ENCODE measurements at places on chromosomes 6 and 20.

GRCh38 chr6:53768636-53769035 lies 26.2 kb upstream of the LRRC1 start:
- DNase-seq: no peak

DNA sequence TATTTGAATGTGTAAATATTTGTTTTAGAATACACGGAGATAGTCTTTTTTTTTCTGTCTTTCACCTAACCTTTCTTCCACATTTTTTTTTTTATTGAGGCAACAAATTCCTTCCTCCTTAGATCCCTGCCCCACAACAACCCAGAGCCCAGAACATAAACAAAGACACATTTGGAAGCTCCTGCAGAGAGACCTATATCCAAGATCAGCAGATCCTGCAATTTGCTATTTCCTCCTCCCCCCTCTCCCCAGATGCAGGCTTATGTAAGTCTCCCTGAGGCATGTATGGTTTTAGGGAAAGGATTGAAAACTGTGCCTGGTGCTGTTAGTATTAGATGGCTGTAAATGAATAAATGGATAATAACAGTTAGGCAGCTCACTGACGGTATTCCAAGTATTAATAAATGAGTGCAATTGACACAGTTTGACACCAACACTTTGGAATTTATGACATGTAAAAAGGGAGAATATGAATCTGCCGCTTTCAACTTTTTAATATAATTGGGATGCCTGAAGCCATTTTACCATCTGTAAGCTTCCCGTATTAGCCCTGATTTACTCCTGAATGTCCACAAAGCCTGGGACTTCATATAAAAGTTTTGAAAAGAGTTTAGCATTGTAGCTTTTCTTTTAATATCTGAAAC lies 608.3 kb upstream of the CITED2 start:
- peak; percentile 58 for DNase-seq

DNA sequence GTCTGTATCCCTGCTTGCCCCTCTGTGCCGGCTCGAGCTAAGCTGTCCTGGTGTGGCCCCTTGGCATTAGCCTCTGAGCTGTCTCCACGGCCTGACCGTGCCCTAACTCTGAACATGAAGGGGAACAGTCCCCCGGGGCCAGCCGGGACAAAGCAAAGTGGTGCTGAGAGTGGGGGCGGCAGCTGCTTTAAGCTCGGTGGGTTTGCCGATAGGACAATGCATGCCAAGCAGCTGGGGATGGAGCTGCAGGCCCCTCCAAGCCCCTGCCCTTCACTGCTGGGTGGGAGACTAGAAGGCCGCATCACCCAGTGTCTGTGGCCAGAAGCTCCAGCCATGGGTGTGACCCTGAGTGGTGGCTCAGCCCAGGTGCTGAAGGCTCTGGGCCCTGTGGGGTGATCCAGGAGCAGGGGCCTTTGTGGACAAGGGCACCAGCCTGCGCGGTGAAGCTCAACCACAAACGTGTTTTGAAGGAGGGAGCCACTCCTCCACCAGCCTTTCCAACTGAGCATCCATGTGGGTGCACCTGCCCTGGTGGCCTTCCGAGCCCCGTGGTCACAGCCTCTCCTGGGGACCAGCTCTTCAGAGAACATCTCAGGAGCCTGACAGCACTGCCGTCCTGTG lies 242.5 kb downstream of the ERMARD start:
- DNase-seq: no peak

DNA sequence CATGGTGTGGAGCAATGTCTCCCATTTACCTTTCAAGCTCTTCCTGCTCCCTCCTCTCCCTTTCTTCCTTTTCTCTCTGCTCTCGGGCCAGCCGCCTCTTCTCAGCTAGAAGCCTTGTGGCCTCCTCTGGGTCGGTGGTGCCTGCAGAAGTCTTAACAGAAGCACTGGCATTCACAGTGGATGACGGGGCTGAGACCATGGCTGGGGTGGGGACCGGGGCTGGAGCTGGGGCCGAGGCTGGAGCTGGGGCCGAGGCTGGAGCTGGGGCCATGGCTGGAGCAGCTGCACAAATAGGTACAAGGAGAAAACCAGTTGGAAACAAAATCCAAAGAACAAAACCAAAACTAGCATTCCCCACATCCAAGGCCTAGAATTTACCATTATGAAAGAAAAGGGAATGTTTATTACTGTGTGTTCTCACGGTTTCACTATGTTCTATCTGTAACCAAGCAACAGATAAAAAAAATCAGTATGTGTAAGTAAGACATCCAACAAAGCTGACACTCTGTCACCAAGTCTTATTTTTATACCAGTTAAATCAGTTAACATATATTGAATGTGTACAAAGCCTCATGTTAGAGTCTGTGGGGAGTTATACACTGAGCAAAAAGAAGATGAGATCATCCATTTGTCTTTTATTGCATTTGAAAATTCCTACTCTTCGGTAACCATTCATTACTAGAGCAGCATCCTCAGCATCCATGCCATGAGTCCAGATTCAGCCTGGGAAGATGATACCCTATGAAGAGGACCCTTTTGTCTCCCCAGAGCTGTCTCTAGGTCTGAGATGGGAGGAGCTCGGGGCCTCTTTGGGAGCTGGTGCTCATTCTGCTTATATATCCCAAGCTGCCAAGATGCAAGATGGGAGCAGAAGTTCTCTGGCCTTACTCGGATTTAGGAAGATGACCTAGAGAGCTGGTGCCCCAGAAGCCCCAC lies 73.0 kb upstream of the BCLAF1 start:
- no peak for DNase-seq

DNA sequence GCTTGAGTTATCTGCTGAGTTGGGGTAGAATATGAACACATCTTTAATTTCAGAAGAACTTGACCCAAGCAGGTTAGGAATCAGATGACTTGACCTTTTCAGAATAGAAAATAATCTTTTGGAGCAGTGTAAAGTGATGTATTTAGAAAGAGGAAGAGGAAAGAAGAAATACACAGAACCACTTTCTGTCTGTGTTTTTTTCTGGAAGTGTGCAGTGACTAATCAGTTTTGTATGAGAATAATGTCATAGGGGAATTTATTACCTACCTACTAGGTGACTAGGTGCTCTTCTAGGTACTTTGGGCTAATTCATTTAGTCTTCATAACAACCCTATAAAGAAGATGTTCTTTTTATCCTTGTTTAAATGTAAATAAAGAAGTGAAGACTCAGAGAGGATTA lies 3.0 kb downstream of the PPP1R14C start:
- DNase-seq: no peak

DNA sequence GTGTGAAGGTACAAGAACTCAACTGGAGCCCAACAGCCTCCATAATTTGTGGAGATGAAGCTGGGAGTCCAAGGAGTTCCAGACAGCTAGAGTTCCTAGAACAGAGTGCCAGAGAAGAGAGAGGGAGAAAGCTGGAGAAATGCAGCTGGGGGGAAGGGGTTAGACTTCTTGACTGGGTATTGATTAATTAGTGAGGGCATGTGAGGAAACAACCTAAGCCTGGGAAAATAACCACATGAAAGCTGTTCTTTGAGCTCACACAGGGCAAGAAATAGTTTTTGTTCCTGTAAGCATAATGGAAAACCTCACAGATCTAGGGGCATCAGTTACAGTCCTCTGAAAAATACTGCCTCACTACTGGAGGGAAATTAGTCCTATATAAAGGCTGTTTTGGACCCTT lies 230.5 kb upstream of the FKBP1C start:
- DNase-seq: no peak

- DNase-seq: no peak
These were observed 31.7 kb upstream of the HCRTR2 start for GRCh38 chr6:55142610-55143009.

DNA sequence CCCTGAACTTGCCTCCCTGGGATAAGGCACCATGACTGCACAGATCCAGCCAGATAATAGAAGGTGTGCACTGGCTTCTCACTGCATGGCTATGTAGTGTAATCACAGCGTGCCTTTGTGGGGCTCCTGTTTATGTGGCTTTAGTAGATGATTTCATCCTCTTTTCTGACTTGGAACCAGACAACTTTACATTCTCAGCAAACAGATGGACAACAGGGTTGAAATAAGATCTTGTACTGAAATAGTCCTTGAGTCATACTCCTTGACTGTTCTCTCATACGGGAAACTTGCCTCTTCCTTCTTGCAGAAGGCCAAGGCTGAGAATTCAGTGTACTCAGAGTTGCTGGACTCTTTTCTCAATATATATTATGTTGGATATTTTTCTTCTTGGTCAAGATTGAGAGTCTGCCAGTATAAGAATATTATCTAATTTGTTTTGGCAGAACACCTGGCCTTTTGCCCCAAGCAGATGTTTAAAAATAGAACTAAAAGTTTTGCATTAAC lies 25.0 kb upstream of the RNF144B start:
- no peak for DNase-seq

- no peak for DNase-seq
These were observed 16.1 kb upstream of the STK38 start for GRCh38 chr6:36563237-36563927.

GRCh38 chr6:82976179-82976578 lies 89.5 kb downstream of the UBE3D start:
- no peak for DNase-seq

GRCh38 chr6:53044071-53044470 lies 21.1 kb upstream of the FBXO9 start:
- no peak for DNase-seq

GRCh38 chr20:49568278-49569151 lies 578 bp upstream of the PTGIS start:
- no peak for DNase-seq

- no peak for DNase-seq
These were observed 23.3 kb upstream of the GTF3C6 start for GRCh38 chr6:110935171-110935570.

DNA sequence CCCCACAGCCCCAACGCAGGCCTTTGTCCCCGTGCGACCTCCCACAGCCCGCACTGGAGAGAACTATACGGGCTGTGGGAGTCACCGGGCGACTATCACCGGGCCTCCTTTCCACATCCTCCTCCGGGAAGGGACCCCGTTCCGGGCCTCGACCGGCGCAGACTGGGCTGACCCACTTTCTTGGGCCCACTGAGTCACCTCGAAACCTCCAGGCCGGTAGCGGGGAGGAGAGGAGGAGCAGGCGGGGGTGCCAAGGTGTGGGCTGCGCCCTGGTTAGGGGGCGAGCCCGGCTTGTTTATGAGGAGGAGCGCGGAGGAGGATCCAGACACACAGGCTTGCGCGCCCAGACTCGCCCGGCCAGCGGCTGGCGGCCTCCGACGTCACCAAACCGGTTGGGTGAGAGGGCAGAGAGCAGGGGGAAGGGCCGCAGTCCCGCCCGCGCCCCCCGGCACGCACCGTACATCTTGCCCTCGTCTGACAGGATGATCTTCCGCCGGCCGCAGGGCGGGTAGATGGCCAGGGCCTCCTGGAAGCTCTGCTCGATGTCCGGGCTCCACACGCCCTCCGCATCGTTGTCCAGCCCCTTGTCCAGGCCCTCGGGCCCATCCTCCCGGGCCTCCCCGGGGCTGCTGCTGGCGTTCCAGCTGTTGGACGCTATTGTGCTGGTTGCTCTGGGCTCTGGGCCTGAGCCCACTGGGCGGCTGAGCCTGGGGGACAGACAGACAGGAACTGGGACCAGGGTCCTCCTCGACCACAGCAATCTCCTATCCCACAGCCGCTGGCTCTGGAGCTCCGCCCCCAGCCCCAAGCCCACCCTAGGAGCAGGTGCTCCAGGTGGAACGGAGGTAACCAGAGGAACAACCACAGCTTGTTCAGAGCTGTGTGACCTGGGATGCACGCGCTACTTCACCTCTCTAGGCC lies 10.6 kb downstream of the TEAD3 start:
- no peak for DNase-seq

DNA sequence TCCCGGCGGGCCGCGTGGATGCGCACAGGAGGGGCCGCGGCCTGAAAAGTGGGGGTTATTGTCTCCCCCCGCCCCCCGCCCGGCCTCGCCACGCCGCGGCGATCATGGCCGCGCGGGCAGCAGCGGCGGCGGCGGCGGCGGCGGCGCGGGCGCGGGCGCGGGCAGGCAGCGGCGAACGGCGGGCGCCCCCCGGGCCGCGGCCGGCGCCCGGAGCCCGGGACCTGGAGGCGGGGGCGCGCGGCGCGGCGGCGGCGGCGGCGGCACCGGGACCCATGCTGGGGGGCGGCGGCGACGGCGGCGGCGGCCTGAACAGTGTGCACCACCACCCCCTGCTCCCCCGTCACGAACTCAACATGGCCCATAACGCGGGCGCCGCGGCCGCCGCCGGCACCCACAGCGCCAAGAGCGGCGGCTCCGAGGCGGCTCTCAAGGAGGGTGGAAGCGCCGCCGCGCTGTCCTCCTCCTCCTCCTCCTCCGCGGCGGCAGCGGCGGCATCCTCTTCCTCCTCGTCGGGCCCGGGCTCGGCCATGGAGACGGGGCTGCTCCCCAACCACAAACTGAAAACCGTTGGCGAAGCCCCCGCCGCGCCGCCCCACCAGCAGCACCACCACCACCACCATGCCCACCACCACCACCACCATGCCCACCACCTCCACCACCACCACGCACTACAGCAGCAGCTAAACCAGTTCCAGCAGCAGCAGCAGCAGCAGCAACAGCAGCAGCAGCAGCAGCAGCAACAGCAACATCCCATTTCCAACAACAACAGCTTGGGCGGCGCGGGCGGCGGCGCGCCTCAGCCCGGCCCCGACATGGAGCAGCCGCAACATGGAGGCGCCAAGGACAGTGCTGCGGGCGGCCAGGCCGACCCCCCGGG lies 637 bp downstream of the ARID1B start:
- DNase-seq: peak; percentile 69

All from BE2C (cell line).